ENCODE measurements at places on chromosomes 3 and 15.

GRCh38 chr3:141939759-141940158, 63.3 kb downstream of the ATP1B3 start:
- DNase-seq = no peak

GRCh38 chr15:96505014-96505413, 174.5 kb downstream of the NR2F2 start:
- DNase-seq = no peak

DNA sequence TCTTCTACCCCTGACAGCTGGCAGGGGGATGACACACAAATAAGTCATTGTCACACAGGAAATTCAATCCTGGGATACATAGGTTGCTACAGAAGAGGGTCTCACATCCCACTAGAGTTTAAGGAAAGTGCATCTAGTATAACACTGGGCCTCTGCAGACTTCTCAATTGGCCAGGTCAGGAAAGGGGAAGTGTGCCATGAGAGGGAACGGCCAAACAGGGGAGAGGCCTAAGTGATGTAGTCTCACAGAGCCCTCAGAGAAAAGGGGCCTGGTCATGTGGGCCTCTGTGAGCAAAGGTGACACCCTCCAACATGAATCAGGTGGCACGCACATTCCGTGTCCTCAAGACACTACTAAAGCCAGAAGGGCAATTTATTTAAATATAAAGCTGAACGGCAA, 11.2 kb downstream of the ZXDC start:
- DNase-seq = peak; percentile 48

DNA sequence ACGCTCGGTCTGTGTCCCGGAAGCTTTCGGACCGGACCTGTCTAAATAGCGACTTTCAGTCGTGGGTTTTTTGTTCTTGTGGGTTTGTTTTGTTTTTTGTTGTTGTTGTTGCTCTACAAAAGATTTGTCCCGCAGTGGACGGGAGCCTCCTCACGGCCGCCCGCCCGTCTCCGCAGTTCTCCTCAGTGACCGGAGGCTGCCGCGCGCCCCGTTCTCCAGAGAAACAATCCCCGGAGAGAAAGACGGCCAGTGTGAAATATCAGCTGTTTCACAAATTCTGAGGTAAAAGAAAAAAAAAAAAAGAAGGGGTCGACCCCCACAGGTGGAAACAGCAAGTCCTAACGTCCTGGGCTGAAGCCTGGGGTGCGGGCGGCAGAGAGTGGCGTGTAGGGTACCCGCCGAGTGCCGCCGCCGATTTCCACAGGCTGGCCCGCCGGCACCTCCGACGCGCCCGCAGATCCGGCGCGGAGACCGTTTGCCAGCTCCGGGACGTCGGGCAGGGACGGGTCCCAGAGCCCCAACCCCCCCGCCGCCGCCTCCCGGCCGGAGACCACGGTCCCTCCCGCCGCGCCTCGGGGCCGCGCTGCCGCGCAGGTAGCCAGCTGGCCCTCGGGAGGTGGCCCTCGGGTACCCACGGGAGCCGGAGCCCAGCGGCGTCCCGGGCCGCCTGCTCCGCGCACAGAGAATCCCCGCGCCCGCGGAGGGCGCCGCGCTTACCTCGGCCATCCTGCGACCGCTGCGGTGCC, 478 bp downstream of the BNC1 start:
- DNase-seq = no peak

DNA sequence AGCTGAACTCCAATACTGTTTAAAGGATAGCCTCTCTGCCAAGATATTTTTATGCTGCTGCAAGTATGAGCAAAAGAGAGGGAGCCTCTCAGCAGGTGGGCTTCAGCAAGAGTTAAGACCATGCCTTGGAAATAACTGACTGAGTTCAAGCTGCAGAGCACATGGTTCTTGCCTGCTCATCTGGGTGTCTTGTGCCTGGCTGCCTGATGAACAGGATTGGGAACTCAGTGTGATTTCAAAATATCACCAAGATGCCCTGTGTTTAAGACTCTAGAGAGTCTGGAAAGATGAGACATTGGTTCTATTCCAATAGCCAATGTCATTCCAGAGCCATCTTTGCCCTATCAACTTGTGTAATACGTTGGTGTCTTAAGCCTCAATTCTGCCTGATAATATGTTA, 147.5 kb upstream of the VEPH1 start:
- DNase-seq = no peak

DNA sequence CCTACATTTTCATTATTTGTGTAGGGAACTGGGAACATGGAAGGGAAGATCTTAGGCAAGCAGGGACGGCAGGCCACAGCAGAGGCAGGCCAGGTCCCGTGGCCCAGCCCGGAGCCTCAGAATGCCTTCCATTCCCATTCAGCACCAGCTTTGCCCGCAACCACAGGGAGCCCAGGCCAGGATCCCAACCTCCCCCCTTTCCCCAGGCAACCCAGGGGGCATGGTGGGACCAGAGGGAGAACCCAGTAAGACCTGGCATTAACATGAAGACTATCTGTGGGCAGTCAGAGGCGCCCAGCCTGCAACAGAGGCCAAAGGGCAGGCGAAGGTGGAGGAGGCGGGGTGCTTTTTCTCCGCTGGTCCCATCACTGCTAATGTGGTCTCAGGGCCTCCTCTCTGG, 135.6 kb downstream of the TPRA1 start:
- DNase-seq = no peak

- DNase-seq = peak; percentile 86
Observed at GRCh38 chr15:90031231-90031791, 30.2 kb downstream of the ZNF710 start.

DNA sequence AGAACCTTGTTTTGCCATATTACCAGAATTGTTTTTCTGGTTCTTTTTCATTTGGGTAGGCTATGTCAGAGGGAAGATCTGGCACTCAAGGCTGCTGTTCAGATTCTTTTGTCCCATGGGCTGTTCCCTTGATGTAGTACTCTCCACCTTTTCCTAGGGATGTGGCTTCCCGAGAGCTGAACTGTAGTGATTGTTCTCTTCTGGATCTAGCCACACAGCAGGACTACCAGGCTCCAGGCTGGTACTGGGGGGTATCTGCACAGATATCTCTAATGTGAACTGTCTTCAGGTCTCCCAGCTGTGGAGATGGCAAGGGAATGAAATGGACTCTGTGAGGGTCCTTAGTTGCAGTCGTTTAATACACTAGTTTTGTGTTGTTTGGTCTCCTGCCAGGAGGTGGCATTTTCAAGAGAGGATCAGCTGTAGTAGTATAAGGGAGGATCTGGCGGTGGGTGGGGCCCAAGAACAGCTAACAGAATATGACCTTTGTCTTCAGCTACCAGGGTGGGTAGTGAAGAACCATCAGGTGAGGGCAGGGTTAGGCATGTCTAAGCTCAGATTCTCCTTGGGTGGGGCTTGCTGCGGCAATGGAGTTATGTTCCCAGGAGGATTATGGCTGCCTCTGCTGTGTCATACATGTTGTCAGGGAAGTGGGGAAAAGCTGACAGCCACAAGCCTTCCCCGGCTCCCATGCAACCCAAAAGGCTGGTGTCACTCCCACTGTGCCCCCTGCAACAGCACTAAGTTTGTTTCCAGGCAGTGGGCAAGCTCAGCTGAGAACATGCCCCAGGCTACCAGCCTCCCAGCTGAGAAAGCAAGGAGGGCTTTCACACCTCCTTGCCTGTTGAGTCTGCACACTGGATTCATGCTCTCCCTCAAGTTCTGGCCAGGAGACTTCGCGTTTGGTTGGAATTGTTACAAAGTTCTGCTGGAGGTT, 252.5 kb downstream of the ISL2 start:
- no peak for DNase-seq

DNA sequence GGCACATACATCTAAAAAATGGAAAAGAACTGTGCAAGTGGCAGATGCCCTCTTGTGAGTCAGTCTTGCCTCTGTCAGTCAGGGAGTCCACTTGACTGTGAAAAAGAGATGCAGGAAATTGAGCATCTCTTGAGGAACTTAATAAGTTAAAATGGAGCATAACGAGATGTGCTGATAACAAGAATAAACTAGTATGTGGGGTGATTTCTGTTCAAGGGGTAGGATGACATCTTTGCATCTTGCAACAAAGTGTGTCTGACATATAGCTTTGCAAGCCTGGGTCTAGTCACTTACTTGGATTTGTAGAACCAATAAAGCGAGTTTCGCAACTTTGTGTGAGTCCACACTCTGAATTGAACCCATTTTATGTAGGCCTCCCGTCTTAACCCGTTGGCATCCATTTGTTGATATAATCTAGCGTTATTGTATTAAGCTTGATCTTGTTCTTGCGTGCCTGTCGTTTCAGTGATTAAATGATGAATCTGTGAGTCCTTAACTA, 2.2 kb downstream of the USP3 start:
- no peak for DNase-seq

DNA sequence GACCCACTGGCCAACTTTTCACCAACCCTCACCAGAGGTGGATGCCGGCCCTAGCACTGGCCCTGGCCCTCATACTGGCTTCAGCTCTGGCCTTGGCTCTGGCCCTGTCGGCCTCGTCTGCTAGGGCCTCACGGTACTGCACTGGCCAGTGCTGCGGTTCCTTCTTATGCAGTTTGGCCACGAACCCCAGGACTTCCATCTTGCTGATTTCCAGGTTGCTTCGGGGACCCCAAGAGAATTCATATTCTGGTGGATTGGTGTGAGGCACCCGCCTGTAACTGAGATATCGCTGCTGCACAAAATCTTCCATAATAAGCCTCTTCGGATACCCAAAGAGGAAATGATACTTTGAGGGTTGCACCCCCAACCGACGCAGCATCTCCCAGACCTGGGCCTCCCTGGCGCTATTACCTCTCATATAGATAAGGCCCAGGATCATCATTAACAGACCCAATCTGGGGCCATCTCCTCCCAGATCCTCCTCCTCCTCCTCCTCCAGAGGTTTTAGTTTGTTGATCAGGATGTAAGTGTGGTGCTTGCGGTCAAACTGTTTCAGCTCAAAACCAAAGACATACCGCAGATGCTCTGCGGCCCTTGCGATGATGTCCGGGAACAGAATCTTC, 883 bp downstream of the MAGEF1 start:
- peak; percentile 24 for DNase-seq

DNA sequence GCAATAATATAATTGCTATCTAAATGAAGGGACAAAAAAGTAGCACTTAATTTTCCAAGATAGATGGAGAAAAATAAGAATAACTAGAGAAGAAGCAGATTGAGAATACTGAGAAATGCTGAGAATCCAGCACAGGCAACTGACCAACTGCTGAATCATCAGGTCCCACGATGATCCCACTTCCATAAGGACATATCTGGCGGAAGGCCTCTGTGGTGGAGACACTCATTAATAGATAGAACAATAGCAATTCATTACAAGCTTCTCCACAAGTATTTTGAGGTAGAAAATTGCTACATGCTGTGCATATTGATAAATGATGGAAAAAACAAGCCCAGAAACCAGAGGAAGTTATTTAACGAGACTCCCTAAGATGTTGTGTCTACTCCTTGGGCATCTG, 105.9 kb downstream of the DUT start:
- no peak for DNase-seq

GRCh38 chr3:29764603-29765254, 483.9 kb downstream of the RBMS3 start:
- DNase-seq = no peak

DNA sequence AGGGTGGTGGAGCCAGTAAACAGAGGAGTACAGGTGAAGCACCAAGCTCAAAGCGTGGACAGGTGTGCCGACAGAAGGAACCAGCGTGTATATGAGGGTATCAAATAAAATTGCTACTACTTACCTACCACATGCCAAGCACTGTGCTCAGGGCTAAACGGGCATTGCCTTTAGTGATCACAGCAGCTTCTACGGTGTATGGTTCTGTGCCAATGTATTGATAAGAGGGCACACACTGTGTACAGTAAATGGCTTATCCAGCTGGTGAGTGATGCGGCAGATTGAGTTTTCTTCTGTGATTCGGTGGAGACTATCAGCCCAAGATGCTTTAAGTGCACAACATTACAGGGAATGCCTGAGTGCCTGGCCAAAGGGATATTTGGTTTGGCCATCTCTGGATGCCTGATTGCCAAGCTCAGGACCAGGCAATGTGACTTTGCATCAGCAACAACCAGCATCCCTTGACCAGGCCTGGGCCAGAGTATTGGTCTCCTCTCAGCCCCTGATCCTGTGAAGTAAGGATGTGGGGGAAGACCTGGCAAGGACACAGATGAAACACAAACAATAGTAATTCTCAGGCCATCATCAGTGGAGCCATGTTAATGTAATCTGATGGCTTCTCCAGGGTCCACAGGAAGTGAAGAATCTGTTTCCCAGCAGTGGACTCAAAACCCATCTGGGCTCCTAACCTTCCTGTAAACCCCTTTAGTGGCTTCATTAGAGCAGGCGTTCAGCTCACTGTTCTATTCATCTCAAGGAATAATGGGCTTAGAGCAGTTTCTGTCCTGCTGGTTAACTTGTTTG, 14.1 kb downstream of the STARD5 start:
- no peak for DNase-seq

DNA sequence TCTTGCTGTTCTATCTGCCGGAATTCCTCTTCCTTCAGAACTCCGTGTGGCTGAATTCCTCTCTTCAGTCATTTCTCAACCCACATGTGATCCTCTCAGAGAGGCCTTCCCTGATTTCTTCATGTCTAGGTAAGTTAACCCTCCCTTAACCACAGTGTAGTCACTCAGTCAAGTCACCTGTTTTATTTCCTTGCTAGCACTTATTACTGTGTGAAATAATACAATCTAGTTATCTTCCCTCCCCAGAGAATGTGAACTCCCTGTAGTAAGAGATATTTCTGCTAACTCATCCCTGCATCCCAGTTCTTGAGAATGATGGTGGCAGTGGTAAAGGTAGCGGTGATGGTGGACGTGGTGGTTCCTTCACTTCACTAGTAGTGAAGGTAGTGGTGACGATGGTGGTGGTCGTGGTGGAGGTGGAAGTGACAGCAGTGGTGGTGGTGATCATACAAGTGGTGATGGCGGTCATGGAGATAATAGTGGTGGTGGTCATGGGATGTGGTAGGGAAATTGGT, 33.3 kb downstream of the COL6A5 start:
- DNase-seq = no peak

DNA sequence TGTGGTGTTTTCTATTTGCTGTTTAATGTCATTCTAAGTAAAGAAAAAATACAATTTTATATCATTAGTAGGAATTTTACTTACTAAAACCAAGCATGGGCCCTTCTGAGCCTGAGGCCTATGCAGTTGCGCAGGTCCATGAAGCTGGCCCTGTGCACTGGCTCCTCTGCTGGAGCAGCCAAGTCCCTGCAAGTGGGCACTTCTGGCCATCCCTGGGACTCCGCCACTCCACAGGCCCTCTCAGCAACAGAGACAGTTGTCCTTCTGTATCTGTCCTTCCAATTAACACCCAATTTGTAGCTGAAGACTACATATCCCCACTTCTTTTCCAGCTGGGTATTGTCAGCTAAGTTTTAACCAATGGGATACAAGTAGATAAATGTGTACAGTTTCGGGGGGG, 49.9 kb upstream of the RYK start:
- no peak for DNase-seq

GRCh38 chr3:147630921-147631415, 221.8 kb downstream of the ZIC1 start:
- DNase-seq = no peak

DNA sequence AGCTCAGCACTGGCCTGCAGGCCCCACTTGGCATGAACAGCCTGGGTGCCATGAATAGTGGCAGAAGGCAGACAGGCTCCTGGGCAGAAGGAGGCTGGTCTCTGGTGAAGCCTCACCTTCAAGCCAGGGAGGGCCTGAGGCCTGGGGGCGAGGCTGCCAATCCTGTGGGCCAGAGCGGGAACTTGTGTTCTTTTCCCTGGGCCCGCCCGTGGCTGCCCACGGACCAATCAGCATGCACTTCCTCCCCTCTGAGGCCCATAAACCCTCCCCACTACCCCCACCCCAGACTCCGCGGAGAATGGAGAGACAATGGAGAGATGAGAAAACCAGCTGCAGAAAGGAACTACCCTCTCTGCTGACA, 283.8 kb upstream of the ROBO1 start:
- no peak for DNase-seq

Data from suppressor macrophage (primary cell).